Activated T-helper 9 cell treated with anti-CD3 and anti-CD28 coated beads, Interleukin-2, amount 50 U/mL, for 16 hours (primary cell): ENCODE measurements at places on chromosomes 11 and 22.

DNA sequence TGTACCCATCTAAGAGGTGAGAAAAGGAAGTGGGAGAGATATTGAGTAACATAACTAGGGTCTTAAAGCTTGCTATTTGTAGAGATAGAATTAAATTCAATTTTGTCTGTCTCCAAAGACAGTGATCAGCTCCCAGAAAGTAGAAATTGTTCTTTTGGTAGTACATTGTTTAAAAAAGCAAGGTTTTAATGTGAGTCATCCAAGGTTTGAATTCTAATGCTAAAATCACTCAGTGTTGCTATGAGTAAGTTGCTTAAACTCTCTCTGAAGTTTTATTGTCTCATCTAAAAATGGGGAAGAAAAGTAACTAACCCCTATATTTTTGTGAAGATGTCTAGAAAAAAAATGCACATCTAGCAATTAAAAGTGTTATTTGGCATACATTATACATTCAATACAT is 1004.5 kb upstream of the CCDC90B start:
- no peak for DNase-seq

DNA sequence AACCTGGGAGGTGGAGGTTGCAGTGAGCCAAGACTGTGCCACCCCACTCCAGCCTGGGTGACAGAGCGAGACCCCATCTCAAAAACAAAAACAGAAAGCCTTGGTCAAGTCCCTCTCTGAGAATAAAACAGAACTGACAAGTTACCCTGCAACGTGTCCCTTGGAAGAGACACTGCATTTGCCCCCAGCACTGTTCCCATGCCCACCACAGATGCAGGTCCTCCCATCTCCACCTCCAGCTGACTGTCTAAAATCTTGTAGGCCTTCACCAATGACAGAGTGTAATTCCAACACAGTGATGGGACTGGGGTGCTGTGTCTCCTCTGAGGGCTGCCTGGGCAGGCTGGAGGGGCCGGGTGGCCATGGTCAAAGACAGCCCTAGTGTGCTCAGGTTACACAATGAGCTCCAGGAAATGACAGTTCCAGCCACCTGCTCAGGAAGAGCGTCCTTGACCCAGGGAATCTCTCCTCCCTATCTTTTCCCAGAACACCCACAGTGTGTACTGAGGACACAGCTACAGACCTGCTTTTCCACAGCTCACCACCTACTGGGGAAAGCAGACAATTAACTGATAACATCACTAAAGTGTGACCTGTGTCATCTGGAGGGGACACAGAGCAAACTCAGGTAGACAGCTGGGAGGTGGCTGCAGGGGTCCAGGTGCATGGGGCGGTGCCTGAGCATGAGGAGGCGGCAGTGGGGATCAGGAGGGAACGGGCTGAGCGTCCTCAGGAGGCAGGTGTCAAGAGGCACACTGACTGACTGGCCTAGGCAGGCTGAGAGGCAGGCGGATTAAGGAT is 56.4 kb downstream of the ARFGAP3 start:
- DNase-seq, result no peak

DNA sequence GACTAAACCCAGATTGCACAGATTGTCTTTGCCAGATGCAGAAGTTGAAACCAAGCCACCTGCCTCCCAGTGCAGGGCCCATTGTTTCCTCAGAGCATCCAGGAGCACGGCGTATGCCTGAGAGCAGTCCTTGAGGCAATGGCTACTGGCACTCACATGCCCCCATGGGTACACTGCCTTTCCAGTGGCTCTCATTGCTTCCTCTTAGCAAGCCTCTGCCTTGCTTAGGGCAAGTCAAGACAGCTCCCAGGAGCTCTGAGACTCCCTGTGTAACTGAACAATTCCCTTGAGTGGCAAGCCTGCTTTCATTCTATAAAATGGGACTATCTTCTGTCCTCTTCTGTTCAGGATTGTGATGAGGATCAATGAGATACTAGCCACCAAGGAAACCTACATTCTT is 4.1 kb downstream of the SYTL2 start:
- no peak for DNase-seq

DNA sequence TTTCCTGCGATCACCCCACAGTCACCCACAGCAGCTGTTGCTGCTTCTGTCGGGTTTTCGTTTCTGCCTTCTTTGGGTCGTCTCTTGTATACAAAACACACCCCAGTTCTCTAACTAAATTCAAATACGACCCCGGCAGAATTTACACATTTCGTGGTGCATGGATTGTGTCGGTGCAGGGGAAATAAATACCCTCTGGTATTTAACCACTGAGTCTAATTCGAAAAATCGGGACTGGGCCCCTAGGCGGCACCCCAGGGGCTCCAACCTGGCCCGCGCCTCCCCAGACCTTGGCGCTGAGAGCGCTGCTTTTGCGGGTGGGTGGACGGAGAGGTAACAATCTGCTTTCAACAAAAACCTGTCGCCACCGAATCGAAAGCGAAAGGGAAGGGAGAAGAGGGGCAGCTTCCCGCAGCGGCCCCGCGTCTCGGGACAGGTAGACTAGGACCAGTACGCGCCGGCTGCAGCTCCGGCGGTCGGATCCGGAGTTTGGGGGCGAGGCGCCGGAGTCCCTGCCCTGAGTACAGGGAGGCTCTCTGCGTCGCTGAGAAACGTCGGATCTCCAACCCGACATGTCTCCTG is 4.4 kb downstream of the ALX4 start:
- no peak for DNase-seq

DNA sequence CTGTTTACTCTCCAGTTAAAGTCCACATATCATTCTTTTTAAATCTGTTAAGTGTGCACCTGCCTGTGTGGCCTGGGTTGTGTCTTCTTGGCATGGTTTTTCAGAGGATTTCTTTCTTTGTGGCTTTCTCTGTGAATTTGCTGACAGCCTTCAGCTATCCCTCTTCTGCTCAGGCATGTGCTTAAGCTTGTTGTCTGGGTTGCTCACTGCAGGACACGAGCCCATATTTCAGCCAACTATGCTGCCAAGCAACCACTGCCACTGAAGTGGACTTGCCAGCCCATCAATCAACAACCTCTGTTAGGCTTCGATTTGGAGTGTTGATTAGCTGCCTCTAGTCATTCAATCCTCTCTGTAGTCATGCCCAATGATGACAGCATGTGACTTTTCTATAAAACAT is 18.4 kb downstream of the OR51I2 start:
- DNase-seq, result no peak

DNA sequence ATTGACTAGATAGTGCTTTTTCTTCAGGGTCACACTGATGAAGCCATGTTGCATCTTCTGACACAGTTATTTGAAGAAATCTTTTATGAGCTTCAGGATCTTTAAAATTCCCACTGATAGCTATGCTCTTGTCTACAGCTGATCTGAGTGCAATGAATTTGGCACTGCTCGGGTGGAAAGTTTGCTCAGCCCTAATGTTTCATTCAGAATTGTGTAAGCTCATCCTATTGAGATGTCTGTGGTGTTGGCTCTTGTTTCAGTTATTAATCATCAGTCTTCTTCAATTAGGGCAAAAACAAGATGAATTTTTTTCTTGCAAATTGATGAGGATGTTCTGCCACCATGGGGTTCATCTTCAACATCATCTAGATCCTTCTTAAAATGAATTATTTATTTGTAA is 1387.0 kb upstream of the RAG2 start:
- no peak for DNase-seq

- DNase-seq, result no peak
Measured at GRCh38 chr11:87740968-87741367, 434.3 kb downstream of the RAB38 start.

DNA sequence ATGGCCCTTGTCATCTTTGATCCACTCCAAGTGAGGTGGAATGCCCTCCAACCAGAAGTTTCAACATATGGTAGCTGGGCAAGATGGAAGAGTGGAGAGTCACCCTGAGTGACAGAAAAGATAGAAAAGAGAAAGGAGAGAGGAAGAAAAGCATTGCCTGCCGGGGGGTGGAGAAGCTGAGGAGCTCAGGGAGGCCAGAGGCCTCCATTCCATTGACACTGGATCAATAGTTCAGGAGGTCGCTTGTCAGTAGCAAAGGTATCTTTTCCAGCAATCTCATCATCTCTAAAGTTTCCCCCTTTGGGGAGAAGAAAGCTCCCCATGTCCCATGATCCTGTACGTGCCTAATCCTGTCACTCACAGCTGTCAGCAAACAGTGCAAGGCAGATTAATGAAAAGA is 6.7 kb upstream of the C1QTNF6 start:
- no peak for DNase-seq

DNA sequence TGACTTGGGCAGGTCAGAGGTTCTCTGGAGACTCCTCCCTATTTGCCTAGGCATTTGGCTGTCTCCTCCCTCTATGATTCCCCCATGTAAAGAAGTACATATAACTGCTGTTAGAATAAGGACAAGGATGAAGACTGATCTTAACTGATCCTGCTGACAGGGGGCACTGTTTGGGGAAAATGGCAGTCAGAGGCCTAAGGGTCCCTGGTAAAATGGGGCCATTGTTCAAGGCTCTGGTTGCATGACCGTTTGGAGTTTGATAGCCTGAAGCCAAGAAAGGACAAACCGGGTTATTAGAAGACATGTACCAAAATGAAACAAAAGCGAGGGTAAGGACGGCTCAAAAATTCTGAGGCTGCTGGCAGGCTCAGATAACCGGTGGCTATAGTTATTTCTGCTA is 712.2 kb downstream of the NTM start:
- no peak for DNase-seq

- DNase-seq, result no peak
Measured at GRCh38 chr11:117020869-117021564, 77.2 kb downstream of the SIK3 start.

GRCh38 chr11:116605543-116606459 is 167.0 kb downstream of the BUD13 start:
- no peak for DNase-seq

DNA sequence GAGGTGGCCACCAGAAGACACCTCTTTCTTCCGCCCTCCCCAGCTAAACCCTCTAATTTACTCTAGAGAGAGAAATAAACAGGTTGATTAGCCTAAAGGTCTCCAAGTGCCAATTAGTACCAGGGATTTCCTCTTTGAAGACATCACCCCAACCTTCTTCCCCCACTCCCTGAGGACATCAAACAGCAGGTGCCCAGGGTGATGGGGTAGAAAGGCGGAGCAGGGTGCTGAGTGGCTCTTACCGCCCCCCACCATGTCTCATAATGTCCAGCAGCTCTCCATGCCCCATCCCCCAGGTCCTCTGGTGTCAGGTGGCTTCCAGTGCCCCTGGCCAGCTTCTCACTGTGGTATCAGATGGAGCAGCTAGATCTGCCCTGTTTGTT is 5.3 kb upstream of the GNAZ start:
- no peak for DNase-seq

DNA sequence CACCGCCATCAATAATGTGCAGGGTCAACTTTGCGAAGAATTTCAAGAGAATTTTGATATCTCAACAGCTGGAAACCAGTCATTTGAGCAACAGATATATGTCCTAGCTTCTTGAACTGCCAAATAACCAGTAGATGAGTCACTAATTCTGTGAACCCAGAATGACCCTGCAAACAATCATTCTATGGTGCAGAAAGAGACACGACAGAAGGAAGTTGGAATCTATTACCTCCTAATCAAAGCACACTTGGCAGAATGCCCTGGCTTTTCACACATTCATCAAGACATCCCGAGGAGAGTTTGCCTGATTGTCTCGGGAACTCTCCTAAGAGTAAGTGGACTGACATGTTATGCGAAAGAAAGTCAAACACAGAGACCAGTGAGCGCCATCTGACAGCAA is 621.1 kb downstream of the OPCML start:
- DNase-seq, result no peak

DNA sequence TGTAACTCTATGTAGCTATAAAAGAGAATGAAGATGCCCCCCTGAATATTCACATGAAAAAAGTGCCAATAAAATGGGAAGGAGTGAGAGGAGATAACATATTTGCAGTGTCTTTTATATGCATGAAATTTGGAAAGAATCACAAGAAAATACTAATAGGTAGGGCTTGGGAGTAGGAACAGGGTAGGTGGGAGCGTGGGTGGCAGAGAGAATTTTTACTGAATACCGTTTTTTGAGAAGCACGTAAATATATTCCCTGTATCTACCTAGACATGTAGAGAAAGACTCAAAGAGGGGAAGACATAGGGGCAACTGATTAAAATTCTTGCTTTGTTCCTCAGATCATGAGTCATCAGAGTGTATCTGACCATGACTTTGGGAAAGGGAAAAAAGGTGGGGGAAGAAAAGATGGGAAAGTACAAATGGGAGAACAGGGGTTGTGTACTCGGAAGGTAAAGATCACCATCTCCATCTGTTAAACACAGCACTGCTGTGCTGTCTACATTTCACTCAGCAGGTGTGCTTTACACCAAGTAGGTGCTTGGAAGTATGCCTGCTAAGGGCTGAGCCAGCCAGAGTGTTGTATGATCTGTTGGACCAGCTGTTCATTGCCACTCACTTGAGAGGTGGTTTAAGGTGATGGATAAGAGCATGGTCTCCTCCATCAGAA is 16.0 kb downstream of the PRR5L start:
- no peak for DNase-seq

GRCh38 chr11:134999590-134999989 is 587.5 kb upstream of the B3GAT1 start:
- no peak for DNase-seq

GRCh38 chr22:24926849-24927579 is 19.5 kb downstream of the LHFPL7 start:
- DNase-seq, result no peak

- DNase-seq, result no peak
Measured at GRCh38 chr22:24186352-24186740, 5.1 kb downstream of the SUSD2 start.

- no peak for DNase-seq
Measured at GRCh38 chr22:44483878-44484277, 14.2 kb downstream of the RTL6 start.

DNA sequence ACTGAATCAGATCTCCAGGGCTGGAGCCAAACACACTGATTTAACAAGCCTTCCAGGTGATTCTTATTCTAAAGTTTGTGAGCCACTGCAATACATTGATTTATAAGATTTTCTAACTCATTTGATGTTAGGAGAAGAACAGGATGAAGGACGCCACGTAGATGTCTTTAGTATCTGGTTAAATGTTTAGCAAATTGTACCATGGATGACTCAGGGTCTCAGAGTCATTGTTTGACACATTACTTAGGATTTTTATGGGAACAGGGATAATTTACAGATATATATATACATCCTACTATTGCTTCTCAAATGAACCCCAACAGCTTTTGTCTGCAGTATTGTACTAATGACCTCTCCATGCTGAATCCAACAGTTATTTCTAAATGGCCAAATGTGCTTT is 143.1 kb upstream of the DDI1 start:
- DNase-seq, result no peak

GRCh38 chr11:13268791-13269190 is 8.8 kb upstream of the BMAL1 start:
- no peak for DNase-seq

DNA sequence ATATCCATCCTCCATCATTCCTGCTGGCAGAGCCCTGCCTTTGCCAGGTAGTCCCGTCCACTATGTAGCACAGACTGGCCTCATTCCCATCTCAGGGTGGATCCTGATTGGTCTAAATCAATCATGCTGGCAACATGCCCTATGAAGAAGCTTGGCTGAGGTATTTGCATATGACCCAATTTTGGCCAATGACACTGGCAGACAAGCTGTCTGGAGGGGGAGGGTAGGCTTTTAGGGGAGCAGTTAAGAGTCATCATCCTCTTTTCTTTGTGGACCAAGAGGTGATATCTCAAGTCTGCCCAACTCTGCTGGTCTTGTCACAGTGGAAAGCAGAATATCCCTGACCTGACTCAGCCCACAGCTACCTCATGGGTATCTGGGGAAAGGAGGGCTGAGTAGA is 5.1 kb downstream of the CCDC89 start:
- no peak for DNase-seq
